ENCODE measurements at places on chromosomes 6 and 20.

DNA sequence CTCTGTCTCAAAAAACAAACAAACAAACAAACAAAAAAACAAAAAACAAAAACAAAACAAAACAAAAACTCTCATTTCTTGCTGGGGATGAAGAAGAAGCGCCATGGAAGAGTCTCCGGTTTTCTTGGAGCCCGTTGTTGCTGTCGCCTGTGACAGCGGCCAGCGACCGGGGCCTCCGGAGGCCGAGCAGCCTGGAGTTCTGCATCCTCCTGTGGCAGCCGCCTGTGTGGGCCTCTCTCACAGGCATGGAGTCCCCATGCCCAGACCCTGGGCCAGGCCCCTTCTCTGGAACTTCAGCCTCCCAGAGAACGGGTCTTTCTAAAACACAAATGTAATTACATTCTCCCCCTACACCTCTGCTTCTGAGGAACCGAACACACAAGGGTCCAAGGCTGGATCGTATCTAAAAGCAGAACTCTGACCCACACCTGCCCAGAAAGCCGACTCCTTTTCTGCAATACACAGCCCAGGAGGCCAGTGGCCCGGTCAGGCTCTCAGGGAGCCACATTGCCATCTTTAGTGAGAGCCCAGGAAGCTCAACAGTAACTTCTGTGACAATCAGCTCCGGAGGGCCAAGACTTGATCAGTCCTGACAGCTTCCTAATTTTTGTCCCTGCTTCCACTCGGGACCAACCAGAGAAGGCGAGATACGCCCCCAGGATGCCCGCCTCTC is 18.5 kb downstream of the DACT2 start:
- no peak for DNase-seq

GRCh38 chr6:148423133-148423532 is 80.5 kb downstream of the SASH1 start:
- DNase-seq, result no peak

- DNase-seq, result no peak
These were observed 404.1 kb upstream of the ID4 start for GRCh38 chr6:19432966-19433498.

- no peak for DNase-seq
These were observed 40.1 kb downstream of the SLC24A3 start for GRCh38 chr20:19252451-19253120.

DNA sequence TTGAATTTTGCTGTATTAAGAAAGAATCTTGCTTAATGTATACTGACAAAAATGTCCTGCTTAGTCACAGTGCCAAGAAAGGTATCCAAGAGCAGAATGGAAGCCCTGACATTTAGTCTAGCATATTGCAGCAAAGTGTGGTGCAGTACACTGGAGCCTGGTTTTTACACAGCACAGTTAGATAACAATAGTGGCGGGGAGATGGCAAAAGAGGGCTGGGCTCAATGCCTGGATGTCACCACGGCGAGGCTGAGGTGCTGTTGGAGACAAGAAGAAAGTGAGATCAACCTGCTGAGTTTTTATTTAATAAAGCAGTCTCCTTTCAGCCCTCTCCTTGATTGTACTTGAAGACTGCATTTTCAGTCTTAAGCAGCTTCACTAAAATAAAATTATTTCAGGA is 426.0 kb downstream of the LMBRD1 start:
- no peak for DNase-seq

GRCh38 chr6:52103623-52104022 is 16.2 kb upstream of the PKHD1 start:
- DNase-seq, result no peak

GRCh38 chr6:168741305-168741704 is 300.3 kb downstream of the SMOC2 start:
- no peak for DNase-seq

GRCh38 chr20:25571240-25571639 is 14.1 kb downstream of the NINL start:
- no peak for DNase-seq

DNA sequence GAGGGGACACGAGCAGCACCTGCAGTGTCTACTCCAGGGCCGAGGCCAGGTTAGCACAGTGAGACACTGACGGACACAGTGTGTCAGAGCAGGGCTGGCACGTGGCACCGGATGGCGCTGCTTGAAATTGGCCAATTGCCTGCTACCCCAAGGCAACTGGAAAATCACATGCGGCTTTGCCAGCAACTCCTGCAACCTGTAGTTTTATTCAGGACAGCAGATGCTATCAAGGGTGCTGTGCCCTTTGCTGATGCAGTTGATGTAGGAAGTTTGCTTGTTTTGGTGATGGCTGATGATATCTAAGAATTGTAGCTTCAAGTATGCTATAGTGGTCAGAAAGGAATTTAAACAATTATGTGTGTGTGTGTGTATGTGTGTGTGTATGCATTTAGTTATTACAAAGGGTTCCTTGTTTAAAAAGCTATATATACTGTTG is 25.9 kb downstream of the RIN2 start:
- DNase-seq, result no peak

GRCh38 chr6:33427585-33428223 is 7.8 kb downstream of the SYNGAP1 start:
- DNase-seq, result no peak

DNA sequence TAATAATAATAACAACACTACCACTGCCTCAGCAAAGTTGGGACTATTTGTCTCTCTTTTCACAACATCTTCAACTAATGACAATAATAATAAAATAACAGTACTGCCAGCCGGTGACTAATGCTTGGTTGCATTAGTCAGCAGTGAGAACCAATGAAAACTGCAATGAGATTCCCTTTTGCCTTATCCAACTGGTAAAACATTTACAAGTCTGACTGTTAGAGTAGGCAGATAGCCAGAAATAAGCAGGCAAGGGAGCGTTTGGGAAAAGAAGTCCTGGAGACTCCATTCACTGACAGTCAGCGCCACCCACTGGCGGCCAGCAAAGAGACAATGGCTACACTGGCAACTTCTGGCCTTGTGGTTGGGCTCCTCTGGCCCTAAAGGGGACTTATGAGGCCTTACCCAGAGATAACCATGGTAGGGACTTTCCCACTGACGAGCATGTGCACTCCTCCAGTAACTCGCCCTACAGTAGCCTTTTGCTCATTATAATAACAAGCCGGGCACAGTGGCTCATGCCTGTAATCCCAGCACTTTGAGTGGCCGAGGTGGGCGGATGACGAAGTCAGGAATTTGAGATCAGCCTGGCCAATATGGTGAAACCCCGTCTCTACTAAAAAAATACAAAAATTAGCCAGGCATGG is 3.4 kb upstream of the NSFL1C start:
- no peak for DNase-seq

- no peak for DNase-seq
These were observed 74.4 kb upstream of the FOXC1 start for GRCh38 chr6:1535295-1535694.

DNA sequence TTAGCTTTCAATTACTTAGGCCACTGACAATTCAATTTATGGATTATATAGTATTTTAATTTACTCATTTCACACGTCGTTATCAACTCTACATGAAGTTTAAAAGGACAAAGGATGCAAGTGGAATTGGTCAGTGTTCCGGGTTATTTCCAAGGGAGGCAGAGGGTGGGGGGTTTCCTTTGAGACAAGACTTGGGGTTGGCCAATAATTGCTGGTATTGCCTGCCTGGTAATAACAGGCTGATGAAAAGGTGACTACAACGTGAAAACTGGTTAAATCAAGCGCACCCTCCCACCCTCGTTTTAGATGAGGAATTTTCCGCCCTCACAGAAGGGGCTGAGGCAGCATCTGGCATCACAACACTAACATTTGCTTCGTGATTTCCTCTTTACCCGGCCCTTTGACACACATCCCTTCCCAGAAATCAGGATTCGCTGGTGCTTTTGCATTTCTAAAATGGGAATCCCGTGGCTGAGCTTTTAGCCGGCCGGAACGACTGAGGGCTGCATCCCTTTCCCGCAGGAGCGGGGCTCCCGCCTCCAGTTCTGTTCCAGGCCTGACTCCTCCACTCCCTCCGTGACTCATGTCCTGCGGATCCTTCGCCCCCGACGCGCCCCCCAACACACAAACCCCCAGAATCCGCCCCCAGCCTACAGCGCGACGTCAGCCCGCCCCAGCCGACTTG is 999 bp upstream of the PIM1 start:
- no peak for DNase-seq

- no peak for DNase-seq
These were observed at the start of gene HTR1E for GRCh38 chr6:86937219-86938079. Gene HTR1E (plus strand): TSS chr6:86937528. CDS start chr6:87015335, 77,807 bp downstream.

GRCh38 chr6:33944686-33945411 is 141.0 kb upstream of the MLN start:
- no peak for DNase-seq

DNA sequence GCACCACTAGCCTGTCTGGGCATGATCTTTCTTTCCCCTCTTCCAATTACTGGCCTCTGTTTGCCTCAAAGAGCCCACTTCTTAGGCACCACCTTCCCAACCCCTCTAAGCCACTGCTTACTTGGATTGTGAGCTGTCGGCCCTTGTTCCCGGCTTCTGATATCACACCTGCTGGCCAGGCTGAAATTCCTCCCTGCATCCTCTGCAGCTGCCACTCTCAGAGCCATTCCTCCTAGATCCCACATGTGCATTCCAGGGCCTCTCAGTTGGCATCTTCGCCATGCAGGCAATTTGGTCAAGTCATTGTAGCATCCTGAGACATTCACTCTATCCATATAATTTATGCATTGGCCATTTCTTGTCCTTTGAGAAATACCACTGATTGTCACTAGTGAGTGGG is 135.9 kb downstream of the OLIG3 start:
- no peak for DNase-seq

- DNase-seq, result no peak
These were observed 15.8 kb downstream of the KCNQ2 start for GRCh38 chr20:63456429-63457284.

DNA sequence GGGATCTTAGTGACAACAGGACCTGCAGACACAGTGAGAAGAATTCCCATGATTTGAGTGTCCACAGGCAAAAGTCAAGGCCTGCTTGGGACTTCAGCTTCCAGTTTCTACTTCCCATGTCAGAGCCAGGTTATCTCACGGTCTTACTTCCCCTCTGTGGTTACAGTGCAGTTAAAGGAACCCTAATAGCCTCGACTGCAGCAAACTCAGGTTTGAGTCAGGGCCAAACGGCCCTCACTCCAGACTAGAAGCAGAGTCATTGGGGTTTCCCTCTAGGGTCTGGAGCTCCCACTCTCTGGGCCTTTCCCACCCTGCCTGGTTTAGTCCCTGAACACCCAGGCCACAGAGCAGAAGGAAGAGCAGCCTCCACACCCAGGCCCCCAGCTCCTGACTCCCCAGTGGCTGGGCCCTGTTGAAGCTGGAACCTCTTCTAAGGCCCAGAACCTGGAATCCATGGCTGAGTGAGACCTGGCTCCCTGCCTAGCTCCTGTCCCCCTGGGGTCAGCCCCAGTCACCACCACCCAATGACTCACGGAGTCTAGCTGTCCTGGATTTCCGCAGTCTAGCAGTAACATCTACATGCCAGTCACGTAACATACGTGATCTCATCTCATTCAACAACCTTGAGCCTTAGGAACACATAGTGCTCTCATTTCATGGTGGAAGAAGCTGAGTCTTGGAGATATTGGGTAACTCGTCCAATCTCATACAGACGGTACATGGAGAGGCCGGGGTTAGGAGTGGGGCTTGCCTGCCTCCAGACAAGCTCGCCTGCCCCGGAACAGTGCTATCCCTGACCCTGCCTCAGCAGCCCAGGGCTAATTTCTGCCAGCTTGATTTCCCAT is 9.2 kb upstream of the GHRH start:
- DNase-seq, result no peak

- no peak for DNase-seq
These were observed 1.2 kb upstream of the ACAT2 start for GRCh38 chr6:159760602-159761057.

GRCh38 chr6:150915880-150916265 is 50.4 kb downstream of the MTHFD1L start:
- DNase-seq, result no peak

GRCh38 chr6:159858259-159858658 is 32.5 kb upstream of the MAS1 start:
- no peak for DNase-seq

DNA sequence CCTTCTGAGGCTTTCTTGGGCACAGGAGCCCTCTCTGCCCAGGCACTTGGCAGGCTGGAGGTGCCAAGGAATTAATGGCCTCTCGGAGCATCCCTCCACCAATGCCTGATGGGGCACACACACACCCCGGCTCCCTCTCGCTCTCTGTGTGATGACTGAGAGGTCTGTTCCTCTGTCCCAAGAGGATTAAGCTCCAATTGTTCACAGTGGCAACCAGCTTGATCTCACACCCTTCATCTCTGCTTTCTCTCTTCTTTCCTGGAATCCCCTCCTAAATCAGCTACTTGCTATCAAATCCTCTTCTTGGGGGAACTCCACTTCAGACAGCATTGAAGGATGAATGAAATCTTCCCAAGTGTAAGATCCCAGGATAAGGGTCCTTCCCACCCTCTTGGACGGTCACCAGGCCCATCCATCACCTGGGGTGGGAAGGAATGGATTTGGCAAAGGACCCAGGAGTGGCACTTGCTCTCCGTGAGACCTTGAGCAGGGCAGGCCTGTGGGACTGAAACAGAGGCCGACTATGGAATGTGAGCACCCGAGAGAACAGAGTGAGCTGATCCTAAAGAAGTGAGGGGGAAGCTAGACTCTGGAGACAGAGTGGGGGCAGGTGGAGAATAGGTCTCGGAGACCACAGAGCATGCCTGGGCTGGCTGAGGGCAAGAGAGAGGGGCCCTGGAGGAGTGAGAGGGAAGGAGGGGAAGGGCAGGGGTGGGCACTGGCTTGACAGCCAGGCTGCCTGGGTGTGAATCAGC is 93.6 kb downstream of the GRM4 start:
- DNase-seq, result no peak

DNA sequence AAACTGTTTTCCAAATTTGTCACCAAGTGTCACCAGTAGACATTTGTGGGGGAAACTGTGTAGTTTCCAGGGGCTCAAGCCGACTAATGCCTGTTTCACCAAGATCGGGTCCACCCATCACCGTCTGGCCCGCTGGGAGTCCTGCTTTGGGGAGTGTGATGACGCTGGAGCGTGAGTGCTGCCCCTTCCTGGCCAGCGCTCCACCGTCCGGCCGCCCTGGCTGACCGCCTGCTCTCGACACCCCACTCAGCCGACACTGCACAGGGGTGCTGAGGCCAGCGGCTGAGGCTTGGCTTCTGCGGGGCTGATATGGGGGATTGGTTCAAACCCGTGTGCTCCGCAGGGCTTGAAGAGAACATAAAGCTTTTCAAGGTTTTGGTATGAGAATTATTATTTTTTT is 160.1 kb downstream of the SMOC2 start:
- DNase-seq, result no peak

Data from stimulated activated CD8-positive, alpha-beta memory T cell treated with anti-CD3 and anti-CD28 coated beads, Interleukin-7, amount 100 ng/mL, for 48 hours (primary cell).